Hematopoietic multipotent progenitor cell (in vitro differentiated cells): ENCODE measurements at places on chromosomes 3 and 15.

- no peak for DNase-seq
These were observed 52.7 kb upstream of the NEO1 start for GRCh38 chr15:72999586-72999985.

DNA sequence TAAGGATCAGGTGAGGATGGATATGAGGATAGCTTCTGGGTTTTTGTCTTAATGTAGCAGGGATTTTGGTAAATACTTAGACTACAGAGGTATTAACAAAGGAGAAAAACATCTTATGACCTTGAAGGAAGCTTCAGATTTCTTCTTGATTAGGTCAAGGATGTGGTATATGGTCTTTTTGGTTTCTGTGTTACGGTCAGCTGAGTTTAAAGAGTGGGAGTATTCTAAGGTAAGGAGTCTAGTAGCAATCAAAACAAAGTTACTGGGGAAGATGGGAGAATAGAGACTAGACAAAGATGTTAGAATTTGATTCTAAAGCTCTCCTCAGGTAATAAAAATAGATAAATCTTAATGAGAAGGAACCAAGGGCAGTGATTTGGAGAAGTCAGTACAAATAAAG, 6.2 kb downstream of the HMG20A start:
- DNase-seq: no peak

DNA sequence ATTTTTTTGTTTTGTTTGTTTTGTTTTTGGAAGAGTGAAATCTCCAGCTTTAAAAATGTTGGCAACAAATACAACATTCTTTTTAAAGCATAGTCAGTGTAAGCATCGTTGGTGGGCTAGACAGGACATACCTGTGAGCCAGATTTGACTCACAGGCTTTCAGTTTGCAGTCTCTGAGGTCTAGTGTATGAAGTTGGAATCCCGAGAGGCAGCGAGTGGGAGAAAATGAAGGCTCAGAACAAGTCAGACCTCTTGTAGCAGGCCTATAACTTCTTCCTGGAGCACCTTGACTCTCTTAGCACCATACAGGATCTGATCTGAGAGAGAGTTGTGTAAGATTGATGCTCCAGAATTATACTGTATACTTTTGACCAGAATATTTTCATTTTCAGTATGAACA, 60.2 kb downstream of the CNTN4 start:
- DNase-seq: no peak

DNA sequence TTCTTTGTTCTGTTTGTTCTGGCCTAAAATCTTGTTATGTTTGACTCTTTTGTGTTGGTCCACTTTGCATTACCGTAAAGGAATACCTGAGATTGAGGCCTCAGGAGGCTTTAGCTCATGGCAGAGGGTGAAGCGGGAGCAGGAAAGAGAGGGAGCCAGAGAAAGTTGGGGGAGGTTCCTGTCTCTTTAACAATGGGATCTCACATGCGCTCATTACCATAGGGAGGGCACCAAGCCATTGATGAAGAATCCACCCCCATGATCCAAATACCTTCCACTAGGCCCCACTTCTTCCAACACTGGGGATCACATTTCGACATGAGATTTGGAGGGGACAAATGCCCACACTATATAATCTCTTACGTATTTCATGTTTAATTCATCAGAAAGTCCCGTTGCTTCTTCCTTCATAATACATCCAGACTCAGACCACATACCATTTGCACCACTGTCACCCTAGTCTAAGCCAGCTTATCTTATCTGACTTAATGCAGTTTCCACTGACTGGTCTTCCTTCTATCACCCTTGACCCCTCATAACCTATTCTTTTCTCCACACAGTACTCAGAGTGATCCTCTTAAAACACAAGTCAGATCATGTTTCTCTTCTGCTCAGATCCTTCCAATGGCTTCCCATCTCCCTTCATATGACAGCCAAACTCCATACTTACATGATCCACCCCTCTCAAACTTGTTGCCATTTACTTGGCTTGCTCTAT, 13.5 kb downstream of the KBTBD8 start:
- DNase-seq: no peak

GRCh38 chr3:193794002-193794881, 201.2 kb downstream of the OPA1 start:
- no peak for DNase-seq

DNA sequence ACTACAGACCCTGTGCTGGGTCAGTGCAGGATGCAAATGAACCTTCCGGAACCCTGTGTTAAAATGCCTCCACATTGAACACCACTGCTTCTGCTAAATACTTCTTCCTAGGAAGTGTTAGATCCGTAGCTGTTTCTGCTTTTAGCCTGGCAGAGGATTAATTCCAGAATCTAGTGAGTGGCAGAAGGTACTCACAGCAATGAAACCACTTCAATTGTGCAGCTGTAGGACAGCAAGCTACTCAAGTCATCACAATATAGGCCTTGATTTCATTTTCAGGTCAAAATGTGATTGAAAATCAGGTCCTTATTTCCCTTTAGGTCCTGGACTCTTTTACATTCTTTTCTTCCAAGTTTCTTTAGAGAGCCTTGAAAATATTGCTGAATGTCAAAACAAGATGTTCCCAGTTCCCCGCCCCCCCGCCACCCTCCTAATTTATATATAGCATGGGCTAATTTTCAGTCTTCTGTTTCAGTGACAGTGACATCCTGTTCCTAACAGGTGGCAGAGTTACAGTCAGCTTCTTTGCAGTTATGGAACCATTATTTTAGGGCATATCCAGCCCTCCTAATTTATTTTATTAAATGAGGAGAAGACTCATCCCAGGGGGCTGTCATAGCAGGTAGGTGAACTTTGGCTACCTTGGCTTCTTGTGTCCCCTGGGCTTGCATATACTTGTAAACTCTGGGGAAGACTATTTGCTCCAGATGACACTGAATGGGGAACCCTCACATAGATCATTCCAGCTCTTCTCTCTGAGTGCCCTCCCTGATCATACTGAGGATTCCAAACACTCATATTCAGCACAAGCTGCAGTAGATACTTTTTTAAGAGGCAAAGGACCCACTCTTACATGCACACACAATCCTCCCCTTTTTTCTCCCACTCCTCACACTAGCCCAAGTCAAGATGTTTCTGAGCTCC, 28.0 kb upstream of the ARNT2 start:
- DNase-seq: no peak

GRCh38 chr15:73196113-73196512, 143.8 kb downstream of the NEO1 start:
- peak; percentile 1 for DNase-seq

GRCh38 chr15:31511707-31512310, 185.2 kb downstream of the KLF13 start:
- no peak for DNase-seq

GRCh38 chr3:144039661-144040060, 68.0 kb downstream of the DIPK2A start:
- no peak for DNase-seq

DNA sequence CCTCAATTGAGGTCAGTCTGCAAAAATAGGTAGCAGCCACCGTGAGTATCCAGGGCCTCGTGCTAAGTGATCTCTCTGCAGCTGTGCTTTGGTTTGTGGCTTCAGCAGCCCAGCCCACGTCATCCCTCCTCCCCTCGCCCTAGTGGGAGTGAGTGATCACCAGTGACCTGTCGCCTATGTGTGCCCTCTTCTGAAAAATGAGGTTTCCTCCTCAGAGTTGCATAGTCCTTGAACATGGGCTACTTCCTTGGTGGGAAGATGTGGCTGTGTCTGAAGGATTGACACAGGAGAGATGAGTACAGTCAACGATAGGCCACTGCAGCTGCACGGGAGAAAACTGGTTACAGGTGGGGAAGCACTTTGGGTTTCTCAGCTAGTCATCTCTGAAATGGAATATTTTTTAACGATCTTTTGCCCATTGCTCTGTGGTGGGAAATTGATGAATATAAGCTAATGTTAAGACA, 144.8 kb upstream of the BHLHE40 start:
- DNase-seq: peak; percentile 67

DNA sequence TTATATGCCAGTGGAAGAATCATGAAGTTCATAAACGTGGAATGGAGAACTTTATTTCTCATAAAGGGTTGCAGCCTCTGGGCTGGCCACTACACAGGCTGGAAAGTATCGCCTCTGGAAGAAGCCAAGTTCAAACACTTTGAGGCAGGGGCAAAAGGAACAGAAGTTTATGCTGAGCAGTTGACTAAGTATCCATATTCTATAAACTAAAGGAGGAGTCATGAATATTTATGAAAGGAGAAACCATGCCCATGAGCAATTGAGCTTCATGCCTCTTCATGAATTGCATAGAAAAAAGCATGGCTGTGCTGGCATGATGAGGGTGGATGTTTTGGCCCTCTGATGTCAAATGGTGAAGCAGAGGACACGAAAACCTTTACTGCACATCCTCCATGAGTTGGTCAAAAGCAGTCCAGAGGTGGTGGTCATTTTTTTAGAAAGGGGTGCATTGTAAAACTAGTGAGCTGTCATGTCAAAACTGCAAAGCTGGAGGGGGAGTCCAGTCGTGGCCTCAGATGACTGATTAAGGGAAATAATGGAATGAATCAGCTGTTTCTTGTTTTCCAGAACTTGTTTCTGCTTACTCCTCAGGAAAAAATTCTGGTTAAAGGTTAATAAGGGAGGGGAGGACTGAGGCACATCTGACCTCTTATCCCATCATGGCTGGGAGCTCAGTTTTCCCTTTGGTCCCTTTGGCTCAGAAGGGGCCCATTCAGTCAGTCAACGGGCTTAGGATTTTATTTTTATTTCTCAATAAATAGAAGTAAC, 276.7 kb downstream of the CHL1 start:
- DNase-seq: no peak

DNA sequence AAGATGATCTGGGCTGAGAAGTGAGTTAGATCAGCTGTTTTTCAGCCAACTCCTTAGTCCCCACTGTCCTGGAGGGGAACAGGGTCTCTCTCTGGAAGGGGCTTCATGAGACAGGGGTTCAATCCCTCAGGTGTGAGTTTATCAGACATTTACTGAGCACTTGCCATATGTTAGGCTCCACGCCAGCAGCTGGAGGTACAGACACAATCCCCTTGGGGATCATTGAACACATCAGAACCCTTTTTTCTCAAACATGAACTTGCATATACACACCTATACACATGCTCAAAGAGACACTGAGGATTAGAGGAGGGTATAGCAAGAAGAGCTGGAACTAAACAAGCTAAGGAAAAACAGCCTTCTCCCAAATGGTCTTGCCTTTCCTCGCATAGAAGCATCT, 5.5 kb upstream of the BMF start:
- DNase-seq: no peak

- DNase-seq: no peak
These were observed 38.7 kb downstream of the ANXA2 start for GRCh38 chr15:60358935-60359682.
